Stimulated activated CD4-positive, alpha-beta T cell treated with anti-CD3 and anti-CD28 coated beads, Interleukin-1b, Interleukin-23, amount 100 ng/mL, for 1 hour (primary cell): ENCODE measurements at places on chromosomes 13 and 19.

DNA sequence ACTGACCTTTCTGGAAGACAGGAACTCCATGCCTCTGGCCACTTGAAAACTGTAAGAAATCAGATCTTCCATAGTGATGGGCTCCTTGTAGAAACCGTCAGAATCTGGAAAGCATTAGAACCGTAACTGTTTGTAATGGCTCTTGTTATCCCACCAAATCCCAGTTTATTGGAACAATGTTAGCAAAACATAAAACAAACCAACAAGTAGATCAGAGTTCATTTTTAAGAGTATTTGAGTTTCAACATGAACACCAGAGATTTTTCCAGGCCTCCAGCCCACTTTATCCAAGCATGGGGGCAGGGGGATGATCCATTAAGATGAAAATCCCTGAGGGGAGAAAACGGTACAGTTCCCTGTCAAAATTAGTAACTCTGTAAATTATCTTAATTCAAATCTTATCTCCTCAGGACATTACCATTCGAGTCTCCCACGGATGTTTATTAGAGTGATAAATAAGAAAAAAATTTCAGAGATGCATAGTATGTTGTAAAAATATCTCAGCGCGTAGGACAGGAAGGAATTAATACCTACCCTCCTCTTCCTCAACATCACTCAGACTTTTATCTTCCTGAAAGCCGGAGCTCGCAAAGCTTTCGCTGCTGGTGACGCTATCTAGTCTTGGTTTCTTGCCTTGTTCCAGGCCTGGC, 172.5 kb downstream of the FLT1 start:
- no peak for DNase-seq

DNA sequence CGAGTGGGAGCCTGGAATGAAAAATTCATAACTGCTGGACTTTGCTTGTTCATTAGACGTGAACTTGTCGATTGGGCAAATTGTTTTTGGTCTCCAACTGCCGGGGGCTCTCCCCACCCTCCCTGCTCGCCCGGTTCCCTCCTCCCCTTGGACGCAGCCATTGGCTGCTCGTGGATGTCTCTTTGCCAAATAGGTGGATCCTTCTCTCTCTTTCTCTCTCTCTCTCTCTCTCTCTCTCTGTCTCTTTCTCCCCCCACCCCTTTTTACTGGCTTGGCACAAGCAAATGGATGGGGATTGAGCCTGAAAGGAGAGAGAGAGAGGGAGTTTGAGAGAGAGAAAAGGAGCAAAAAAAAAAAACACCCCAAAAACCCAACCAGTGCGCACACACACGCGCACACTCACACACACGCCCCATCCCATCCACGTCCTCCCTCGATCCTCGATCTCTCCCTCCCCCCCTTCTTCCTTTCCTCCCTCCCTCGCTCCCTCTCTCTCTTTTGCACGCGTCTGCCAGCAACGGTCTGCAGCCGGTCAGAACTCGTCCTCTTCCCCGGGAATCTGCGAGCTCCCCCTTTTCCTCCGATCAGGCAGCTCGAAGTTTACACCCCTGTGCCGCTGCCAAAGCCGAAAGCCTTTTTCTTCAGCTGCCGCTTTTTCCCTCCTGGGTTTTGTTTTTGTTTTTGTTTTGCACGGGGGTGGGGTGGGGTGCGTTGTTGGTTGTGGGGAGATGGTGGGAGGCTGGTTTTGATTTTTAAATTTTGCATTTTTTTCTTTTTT, 27.8 kb downstream of the NFIX start:
- no peak for DNase-seq

DNA sequence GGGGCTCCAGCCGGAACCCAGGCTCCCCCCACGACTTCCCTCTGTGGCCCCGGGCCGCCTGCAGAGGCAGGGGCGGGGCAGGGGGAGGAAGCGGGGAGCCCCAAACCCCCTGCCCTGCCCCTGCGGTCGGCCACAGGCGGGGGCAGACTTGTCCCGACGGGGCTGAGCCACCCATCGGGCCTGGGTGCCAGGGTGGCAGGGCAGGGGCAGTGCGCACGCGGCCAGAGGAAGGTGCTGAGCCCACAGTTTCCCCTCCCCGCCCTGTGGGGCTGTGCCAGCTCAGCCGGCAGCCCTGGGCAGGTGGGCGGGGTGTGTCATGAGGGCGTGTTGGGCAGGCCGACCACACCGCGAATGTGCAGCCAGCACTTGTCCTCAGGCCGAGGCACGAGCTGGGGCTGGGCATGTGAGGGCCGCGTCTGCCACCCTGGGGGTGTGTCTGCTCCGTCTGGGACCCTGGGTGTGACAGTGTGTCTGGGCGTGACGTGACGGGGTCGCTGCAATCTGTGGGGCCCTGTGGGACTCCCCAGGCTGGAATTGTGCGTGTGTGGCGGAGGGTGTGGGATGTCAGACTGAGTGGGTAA, 17.7 kb downstream of the CCDC97 start:
- DNase-seq = peak; percentile 67

DNA sequence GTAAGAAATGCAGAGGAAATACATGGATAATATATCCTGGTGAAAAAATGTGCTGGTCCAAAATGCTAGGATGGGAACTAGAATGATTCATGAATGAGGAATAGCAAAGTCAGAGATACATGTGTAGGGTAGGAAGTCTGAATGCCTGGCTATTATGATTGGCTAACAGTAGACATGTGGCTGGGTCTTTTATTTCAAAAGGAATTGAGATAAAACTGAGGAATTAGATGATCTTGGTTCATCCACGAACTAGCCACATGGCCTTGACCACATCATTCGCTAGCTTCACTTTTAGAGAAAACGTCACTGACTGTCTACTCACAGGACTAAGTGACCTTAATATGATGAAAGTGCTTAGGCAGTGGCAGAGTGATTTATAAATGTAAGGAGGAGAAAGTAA, 103.1 kb downstream of the TRPC4 start:
- DNase-seq = no peak

GRCh38 chr19:35291259-35291658, 702 bp upstream of the MAG start:
- DNase-seq = no peak

DNA sequence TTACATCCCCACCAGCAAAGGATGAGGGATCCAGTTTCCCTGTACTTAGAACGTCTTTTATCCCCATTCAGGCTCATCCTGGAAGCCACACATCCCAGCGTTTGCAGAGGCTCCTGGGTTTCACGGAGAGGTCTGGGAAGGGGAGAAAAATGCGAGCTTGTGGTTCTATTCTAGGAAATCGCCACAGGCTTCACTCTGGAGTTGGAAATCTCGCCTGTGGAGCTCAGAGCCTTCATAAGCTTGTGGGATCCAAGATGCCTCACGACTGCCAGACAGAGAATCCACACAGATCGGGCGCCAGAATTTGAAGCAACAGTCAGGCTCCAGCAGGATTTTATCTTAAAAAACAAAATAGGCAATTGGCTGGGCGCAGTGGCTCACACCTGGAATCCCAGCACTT, 157.9 kb downstream of the PTPRS start:
- DNase-seq = no peak

- no peak for DNase-seq
These were observed 6.2 kb upstream of the PTBP1 start for GRCh38 chr19:791007-791566.

GRCh38 chr13:72599178-72599743, 128.2 kb downstream of the MZT1 start:
- DNase-seq = no peak

- no peak for DNase-seq
These were observed 46.7 kb upstream of the MEDAG start for GRCh38 chr13:30859326-30859725.

DNA sequence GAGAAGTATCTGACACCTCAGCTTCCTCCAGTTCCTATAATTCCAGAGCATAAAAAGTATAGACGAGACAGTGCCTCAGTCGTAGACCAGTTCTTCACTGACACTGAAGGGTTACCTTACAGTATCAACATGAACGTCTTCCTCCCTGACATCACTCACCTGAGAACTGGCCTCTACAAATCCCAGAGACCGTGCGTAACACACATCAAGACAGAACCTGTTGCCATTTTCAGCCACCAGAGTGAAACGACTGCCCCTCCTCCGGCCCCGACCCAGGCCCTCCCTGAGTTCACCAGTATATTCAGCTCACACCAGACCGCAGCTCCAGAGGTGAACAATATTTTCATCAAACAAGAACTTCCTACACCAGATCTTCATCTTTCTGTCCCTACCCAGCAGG, 3.1 kb downstream of the KLF5 start:
- DNase-seq = no peak

DNA sequence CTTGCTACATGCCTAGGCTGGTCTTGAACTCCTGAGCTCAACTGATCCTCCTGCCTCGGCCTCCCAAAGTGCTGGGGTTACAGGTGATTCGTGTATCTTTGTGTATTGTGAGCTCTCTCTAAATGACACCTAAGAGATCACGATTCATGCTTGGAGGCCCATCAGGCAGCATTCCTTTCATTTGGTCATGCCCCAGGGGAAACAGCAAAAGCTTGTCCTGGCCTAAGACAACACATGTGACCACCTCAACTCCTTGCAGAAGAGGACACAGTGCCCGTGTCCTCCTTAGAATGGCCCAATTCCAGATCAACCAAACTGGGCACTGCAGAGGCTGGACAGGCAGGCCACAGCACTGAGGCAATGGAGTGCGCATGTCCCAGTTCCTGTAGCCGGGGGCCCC, 32.5 kb downstream of the ZC3H4 start:
- no peak for DNase-seq

DNA sequence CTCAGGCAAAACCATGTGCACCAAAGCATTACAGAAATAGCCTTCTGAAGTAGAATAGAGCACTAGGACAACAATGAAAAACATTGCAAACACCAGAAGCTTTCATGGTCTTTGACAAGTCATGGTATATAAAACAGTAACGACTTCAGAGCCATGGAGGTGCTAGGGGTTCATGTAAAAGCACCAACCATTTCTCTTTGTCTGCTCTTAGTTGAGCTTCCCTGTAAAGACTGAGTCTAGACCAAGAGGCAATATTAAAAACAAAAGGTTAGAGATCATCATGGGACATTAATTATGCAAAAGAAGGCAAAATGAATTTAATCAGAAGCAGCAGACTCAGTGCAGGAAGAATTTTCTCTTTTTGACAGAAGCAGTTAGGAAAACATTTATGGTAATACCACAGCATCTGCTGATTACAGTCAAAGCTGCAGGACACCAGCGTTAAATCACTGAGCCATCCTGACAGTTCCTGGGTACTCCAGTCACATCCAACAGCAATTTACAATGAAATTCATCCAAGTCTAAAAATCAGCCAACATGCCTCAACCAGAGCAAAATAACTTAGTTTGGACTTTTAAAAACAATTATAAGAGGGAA, 476.8 kb downstream of the DIAPH3 start:
- no peak for DNase-seq

DNA sequence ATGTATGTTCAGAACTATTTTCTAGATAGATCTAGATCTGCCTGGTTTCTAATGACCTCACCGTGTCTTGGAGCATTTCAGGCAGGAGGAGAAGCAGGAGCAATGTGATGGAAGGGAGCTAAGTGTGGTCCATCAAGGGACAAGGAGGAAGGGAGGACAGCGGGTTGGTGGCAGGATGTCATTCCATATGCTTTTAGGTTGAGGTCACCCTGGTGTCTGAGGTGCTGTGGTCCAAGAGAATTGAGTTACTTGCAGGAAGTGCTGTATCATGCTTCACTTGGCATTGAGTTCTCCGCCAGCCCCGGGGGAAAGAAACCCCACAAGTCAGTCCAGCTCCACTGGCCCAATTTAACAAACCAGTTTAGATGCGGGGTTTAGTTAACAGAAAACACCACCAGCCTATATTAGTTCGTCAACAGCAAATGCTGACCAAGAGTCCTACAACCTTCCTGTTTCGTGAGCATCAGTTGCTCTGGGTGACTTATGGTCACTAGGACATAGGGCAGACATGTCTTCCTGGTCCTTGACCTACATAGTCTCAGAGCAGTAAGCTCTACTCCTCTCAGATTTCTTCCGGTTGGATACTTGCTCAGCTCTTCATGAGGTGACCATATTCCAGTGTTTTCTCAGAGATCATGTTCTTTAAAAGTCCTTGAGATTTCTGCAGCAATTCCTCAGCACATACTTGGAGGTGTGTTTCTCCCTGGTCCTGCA, 79.4 kb downstream of the MBNL2 start:
- DNase-seq = no peak

GRCh38 chr13:98710521-98710920, 42.0 kb downstream of the SLC15A1 start:
- no peak for DNase-seq

- DNase-seq = no peak
These were observed 94.7 kb downstream of the MIPEP start for GRCh38 chr13:23794267-23795161.

- DNase-seq = no peak
These were observed 177.0 kb downstream of the RFC3 start for GRCh38 chr13:33994826-33995502.

- DNase-seq = no peak
These were observed 5.0 kb upstream of the KMT2B start for GRCh38 chr19:35712567-35713505.

DNA sequence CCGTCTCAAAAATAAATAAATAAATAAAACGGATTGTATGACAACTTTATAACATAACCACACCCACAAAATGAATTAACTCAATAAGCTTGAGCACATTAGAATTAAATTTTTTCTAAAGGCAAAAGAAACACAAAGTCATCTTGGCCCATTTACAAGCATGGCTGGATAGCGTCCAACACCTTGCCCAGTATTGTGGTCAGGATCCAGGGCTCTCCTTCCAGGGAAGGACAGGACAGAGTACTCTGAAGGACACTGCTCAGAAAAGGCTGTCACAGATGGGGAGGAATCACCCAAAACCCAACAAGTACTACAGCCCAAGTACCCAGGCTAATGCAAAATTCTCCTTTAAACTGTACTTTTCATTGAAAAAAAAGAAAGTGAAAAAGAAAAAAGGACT, 27.1 kb downstream of the SUGP2 start:
- DNase-seq = no peak

DNA sequence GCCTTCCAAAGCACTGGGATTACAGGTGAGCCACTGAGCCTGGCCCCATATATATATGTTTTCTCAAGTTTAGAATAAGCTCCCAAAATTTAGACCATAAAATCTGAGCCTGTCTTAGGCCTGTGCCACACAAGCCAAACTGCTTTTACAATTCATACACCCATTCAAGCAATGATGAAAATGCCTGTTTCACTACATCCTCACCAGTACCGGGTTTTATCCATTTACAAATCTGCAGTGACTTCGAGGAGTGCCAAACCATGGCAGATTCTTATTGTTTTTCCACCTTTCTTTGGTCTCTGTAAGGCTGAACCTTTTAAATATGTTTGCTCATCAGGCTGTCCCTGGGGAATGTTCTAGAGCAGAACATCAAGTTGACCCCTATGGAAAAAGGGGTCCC, 9.6 kb upstream of the NFIC start:
- no peak for DNase-seq
